ENCODE measurements at places on chromosomes 5 and 9. TPM values are rescaled to one million over a fixed set of nuclear protein-coding genes. Genes with fewer than 3 reads are reported as not detected.

The PCDHGB3 gene
- 1.9 TPM for total RNA-seq

The PAEP gene
- total RNA-seq = not detected

The WDR41 gene
- 145 TPM for total RNA-seq

The PLAC8L1 gene
- total RNA-seq = not detected

The ABO gene
- not detected for total RNA-seq

The ANKRD34B gene
- not detected for total RNA-seq

The HSPA4 gene
- total RNA-seq = 213 TPM

The HAUS6 gene
- total RNA-seq = 19.9 TPM

The BTNL3 gene
- not detected for total RNA-seq

The ACSL6 gene
- total RNA-seq = under 0.01 TPM

The PCDHGA3 gene
- total RNA-seq = 1.7 TPM

The FOXI1 gene
- under 0.01 TPM for total RNA-seq

The PAIP1 gene
- total RNA-seq = 76.1 TPM

The NPR3 gene
- 102 TPM for total RNA-seq

The HMMR gene
- total RNA-seq = 11.8 TPM

The GFI1B gene
- not detected for total RNA-seq

The SPOCK1 gene
- 173 TPM for total RNA-seq

All from regular cardiac myocyte (primary cell).